ENCODE measurements at places on chromosomes 6 and 20.

- DNase-seq, result no peak
Measured at GRCh38 chr6:107386340-107386739, 73.0 kb downstream of the PDSS2 start.

DNA sequence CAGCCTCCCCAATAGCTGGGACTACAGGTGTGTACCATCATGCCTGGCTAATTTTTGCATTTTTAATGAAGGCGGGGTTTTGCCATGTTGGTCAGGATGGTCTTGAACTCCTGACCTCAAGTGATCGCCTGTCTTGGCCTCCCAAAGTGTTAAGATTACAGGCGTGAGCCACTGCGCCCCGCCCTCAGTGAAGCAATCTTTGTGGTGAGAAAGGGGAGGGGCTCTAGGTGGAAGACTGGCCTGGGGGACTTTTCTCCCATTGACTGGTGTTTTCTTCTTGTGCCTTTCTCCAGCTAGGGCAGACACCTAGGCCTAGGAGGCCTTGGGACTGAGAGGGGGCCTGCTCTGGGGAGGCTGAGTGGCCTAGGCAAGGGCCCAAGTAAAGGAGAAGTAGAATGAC, 84.1 kb downstream of the DNAAF9 start:
- DNase-seq, result no peak

DNA sequence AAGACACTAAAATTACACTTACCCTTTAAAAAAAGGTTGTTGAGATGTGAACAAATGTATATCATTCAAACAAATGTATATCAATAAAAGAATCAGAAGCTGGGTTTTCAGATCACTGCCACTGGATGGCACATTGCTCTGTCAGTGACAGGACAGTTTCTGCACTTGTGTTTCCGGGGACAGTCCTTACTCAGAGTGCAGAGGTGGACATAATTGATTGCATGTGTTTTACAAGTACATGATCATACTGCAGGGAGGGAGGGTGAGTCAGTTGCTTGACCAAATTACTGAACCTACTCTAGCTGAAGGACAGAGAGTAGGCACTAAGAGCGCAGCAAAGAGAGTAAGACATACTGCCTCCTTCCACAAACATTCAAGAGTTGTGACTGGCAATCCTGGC, 302.3 kb downstream of the TENT5A start:
- no peak for DNase-seq

- no peak for DNase-seq
Measured at GRCh38 chr6:50236164-50236563, 186.4 kb upstream of the DEFB112 start.

DNA sequence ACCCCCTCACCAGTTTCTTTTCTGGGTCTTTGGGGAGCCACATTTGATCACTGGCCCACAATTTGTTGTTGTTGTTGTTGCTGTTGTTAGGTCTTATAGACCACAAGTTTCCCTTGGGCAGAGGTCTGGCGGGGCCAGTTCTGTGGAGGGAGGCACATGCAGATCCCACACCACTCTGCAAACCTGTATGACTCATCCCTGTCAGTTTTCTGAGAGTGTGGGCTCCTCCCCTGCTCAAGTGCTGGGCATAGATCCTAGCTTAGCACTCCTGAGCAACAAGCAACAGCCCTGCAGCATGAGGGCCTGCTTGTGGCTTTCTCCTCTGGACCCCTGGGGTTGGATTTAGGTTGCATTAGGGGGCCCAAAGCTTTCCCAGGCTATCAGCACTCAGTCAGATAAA, 411.1 kb upstream of the HTR1E start:
- DNase-seq, result no peak

DNA sequence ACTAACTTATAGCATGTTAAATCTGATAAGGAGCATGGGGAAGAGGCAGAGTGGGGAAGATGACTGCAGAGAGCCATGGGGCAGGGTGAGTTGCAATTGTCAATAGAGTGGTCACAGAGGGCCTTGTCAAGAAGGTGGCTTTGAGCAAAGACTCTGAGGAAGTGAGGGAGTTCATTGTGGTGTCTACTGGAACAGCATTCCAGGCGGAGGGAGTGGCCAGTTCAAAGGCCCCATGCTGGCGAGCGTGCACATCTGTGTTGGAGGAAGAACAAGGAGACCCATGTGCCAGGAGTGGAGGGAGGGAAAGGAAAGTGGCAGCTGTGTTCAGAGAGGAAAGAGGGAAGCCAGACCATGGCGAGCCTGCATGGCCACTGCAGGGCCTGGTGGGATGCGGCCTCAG, 15.8 kb upstream of the GPR6 start:
- no peak for DNase-seq

- no peak for DNase-seq
Measured at GRCh38 chr20:50390685-50391443, 119.3 kb upstream of the PTPN1 start.

GRCh38 chr6:13229205-13230085, 98.9 kb downstream of the TBC1D7 start:
- DNase-seq, result peak; percentile 12

GRCh38 chr6:10526156-10526555, 5.0 kb downstream of the GCNT2 start:
- no peak for DNase-seq

GRCh38 chr20:25282034-25282781, 34.3 kb downstream of the PYGB start:
- peak; percentile 3 for DNase-seq

DNA sequence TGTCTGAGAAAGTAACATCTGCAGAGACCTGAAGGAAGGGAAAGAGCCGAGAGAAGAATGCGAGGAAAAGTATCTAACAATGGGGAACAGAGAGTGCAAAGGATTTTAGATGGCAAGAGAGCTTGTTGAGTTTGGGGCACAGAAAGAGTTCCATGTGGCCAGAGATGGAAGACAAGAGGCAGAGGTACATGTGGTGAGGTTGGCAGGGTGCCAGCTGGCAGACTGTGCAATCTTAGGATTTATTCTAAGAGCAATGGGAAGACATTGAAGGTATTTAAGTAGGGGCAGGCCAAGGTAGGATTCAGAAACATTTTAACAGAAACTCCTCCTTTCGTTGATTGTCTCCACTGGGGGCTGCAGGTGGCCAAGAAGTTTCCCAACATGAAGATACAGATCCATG, 20.4 kb upstream of the LBP start:
- no peak for DNase-seq

DNA sequence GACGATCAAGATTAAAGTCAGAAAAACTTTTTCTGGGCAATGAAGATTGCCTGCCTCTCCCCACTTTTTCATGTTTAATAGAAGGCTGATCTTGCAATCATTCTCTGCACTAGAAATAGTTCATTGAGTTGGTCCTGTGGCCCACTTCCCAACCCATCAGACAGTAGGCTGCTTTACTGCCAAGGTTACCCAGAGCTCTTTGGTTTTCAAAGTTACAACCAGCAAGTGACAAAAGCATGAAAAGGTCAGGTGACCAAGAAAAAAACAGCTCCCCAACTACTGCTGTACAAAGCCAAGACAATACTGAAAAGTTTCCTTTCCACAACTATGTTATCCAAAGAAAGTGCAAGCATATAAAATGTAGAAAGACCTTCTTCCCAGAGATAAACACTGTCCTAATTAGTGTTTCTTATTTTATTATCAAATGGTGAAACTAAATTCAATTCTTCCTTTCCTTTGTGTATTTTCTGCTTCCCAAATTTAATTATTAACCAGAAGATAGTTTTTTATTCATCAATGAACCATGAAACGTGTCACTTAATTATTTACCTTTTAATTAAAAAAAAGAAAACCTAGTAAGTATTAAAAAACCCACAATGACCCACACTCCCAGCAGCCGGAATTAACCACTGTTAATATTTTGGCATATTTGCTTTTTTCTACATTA, 16.6 kb downstream of the DNAAF9 start:
- DNase-seq, result no peak

- DNase-seq, result no peak
Measured at GRCh38 chr6:113825781-113826180, 31.4 kb upstream of the MARCKS start.

- no peak for DNase-seq
Measured at GRCh38 chr6:34098045-34098936, 47.6 kb downstream of the GRM4 start.

DNA sequence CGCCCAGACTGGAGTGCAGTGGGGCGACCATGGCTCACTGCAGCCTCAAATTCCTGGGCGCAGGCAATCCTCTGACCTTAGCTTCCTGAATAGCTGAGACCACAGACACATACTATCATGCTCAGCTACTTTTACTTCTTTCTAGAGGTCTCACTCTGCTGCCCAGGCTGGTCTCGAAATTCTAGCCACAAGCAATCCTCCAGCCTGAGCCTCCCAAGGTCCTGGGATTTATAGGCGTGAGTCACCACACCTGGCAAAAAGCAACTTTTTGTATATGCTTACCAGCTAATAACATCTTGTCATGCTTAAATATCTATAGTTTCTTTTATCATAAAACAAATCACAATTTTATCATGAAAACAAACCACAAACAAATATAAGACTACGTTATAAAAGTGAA, 23.0 kb downstream of the RNASET2 start:
- no peak for DNase-seq

- no peak for DNase-seq
Measured at GRCh38 chr6:14313248-14313647, 195.7 kb downstream of the CD83 start.

GRCh38 chr20:4947817-4948559, 53.3 kb downstream of the SLC23A2 start:
- DNase-seq, result no peak

GRCh38 chr6:137416376-137417109, 77.7 kb downstream of the OLIG3 start:
- DNase-seq, result no peak

DNA sequence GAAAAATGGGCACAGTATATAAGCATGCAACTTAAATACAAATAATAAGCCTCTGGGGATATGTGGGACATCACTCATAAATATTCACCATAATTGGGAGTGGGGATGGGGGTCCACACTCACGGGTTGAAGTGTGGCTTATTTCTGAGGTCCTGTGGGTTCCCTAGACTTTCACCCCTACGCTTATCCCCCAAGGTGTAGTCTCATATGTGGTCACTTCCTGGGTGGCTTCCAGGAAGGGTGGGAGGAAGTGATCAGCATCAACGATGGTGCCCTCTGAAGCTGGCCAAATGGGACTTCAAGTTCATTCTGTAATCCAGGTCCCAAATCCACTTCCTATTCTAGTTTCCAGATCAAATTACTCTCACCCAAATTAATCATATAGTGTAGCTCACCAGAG, 59.5 kb downstream of the GNAS start:
- no peak for DNase-seq

GRCh38 chr20:8735674-8736073, 333.2 kb upstream of the PLCB4 start:
- no peak for DNase-seq
